ENCODE measurements at places on chromosomes 1 and 21. TPM values are rescaled to one million over a fixed set of nuclear protein-coding genes. Genes with fewer than 3 reads are reported as not detected.

Gene GSTM5
- total RNA-seq, result not detected

Gene TTC39A
- 0.97 TPM for total RNA-seq

Gene CNTN2
- total RNA-seq, result not detected

Gene AMY2A
- not detected for total RNA-seq

Gene TMPRSS15
- total RNA-seq, result not detected

Gene AJAP1
- 0.13 TPM for total RNA-seq

Gene ADAM30
- total RNA-seq, result not detected

Gene SYPL2
- total RNA-seq, result not detected

Gene SPRR5
- total RNA-seq, result not detected

Data from bladder microvascular endothelial cell (primary cell).